Activated CD8-positive, alpha-beta memory T cell treated with anti-CD3 and anti-CD28 coated beads, Interleukin-2, amount 50 U/mL, for 48 hours (primary cell): ENCODE measurements at places on chromosomes 2 and 18.

- no peak for DNase-seq
Observed at GRCh38 chr2:42795841-42796301, 3.5 kb upstream of the HAAO start.

DNA sequence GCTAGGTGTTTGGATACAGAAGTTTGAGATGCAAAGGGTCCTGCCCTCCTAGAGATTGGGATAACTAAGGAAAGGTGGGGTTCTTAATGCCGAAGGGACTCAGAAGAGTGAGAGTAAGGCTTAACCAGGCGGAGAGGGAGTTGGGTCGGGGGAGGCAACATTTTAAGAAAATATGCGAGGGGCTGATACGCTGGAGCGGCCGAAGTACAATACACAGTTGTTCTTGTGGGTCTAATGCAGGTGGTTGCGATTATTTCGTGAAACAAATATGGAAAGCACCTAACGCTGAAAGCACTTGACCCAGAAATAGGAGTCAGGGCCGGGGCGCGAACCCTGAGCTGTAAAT lies 344 bp upstream of the MRPL33 start:
- DNase-seq: no peak

DNA sequence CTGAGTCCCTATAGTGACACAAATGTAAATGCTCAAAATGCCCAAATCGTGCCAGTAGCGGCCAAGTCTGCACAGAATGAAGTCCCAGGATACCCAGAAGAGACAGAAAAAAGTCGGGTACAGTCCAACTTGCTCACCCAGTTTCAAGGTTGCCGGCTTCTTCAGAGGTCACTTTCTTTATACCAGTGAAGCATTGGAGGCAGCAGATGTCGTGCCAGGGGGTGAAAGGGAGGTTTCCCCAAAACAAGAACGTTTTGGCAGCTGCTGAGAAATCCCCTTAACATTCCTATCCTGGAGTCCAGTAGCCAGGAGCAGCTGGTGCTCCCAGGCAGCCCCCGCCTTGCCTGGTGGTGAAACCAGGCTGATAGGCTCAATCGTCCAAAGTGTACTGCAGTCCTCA lies 58.1 kb upstream of the MCFD2 start:
- DNase-seq: no peak

DNA sequence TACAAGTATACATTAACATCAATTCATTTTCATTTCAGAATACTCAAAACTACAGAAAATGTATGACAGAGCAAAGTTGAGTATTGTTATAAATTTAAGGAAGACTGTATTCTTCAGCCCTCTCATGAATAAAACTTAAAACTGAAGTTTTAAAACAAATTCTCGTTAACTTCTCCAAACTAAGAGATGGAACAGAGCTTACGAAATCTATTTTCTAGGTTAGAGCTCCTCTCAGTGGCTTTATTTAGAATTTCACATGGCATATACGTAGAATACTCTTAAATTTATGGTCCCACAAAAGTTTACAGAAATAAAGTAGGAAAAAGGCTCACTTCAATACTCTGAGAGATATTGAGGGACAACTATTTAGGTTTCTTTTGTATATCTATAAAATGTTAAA lies 612.1 kb downstream of the KCNJ3 start:
- no peak for DNase-seq

GRCh38 chr18:75075429-75075841 lies 133.5 kb downstream of the PTGR3 start:
- DNase-seq: no peak

- DNase-seq: no peak
Observed at GRCh38 chr18:49901862-49902340, 88.6 kb upstream of the ACAA2 start.

GRCh38 chr18:13553449-13553848 lies 172.9 kb downstream of the FAM210A start:
- DNase-seq: no peak

DNA sequence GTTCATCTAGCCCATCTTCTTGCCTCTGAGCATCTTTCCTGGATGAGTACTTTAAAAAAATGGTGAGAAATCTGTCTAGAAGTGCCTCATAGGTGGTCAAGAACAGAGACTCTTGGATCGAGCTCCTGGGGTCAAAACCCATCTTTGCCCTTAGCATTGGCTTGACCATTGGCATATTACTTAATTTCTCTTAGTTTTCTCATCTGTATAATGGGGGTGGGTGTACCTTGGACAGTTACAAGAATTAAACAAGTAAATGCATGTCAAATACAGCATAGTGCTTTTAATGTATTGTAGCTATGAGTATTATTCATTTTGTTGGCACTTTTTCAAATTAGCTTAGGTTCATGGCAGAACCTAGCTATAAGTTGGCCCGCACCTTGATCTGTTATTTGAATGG lies 36.8 kb downstream of the DHRS9 start:
- DNase-seq: no peak
